Activated CD4-positive, CD25-positive, alpha-beta regulatory T cell treated with anti-CD3 and anti-CD28 coated beads, Interleukin-2, amount 50 U/mL, for 72 hours (primary cell): ENCODE measurements at places on chromosomes 6 and 20.

GRCh38 chr6:168218785-168219566 lies 100.6 kb downstream of the DACT2 start:
- no peak for DNase-seq

DNA sequence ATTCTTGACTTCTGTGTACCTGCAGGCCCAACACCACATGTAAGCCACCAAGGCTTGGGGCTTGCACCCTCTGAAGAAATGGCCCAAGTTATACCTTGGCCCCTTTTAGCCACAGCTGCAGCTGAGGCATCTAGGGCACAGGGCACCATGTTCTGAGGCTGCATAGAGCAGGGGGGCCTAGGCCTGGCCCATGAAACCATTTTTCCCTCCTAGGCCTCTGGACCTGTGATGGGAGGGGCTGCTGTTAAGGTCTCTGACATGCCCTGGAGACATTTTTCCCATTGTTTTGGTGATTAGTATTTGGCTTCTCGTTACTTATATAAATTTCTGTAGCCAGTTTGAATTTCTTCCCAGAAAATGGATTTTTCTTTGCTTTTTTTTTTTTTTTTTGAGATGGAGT lies 50.4 kb upstream of the SEC63 start:
- DNase-seq: no peak

GRCh38 chr6:4582506-4583417 lies 193.4 kb upstream of the CDYL start:
- DNase-seq: no peak

- no peak for DNase-seq
Observed at GRCh38 chr6:155265843-155266535, 2.2 kb downstream of the CLDN20 start.

GRCh38 chr6:68727699-68728098 lies 92.6 kb downstream of the ADGRB3 start:
- no peak for DNase-seq

DNA sequence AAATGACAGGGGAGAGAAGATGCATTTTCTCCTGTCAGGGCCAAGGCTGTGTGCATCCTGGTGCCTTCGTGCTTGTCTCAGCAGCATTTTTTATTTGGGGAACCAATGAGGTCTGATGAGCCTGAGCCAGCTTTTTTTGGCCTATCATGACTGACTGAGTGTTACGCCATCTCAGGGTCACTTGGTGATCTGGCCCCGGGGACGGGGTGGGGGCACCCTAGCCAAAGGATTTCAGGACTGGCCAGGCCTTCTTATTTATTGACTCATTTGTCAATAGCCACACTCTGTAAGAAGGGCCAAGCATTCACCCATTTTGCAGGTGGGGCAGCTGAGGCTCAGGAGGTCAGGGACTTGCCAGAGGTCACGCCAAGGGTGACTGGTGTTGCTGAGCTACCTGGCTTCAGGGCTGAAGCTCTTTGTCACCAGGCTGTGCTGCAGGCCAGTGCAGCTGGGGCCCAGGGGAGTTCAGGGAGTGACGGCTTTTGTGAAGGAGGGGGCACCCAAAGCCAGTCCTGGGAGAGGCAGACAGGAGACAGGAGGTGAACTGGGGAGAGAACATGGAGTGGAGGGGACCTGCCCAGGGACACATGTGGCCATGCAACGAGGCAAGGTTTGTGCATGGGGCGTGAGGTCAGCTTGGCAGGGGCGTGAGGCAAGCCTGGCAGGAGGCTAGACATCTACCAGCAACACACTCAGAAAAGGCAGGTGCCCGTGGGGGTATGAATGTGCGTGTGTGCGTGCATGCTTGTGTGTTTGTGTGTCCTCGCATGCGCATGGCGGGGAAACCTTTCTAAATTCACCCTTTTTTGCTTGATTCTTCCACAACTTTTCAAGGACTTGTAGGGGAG lies 31.1 kb downstream of the VSTM2L start:
- no peak for DNase-seq
